ENCODE measurements at places on chromosomes 3 and 15.

- peak; percentile 64 for DNase-seq
Observed at GRCh38 chr3:9779721-9780457, 10.1 kb upstream of the CAMK1 start.

DNA sequence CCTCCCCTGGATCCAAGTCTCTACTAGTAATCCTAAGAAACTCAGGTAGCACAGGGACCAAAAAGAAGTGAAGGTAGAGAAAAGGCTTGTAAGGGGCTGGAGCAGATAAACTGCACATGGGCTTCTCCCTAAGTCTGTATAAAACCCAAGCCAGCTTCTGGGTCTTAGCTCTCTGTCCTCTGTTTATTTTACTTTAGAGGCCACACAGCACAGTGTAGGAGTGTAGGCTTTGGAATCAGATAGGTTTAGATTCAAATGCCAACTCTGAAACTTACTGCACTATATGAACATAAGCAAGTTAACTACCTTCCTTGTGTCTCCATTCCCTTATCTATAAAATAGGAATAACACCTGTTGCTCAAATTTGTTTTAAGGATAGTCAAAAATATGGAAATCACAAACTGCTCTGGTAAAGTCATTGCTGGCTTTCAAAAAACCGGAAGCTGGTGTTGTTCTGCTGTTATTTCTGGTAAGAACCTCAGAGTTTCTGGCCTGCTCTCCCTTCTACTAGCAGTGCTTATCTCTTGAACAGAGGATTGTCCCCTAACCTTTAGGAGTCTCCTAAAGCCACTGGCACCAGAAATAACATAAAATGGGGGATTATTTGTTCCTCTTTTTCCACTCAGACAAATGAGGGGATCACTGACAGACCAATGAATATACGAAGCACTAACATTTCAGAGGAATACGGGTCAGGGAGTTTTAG is 33.8 kb downstream of the PIK3R4 start:
- no peak for DNase-seq

GRCh38 chr3:158794936-158795518 is 6.8 kb upstream of the MFSD1 start:
- no peak for DNase-seq

DNA sequence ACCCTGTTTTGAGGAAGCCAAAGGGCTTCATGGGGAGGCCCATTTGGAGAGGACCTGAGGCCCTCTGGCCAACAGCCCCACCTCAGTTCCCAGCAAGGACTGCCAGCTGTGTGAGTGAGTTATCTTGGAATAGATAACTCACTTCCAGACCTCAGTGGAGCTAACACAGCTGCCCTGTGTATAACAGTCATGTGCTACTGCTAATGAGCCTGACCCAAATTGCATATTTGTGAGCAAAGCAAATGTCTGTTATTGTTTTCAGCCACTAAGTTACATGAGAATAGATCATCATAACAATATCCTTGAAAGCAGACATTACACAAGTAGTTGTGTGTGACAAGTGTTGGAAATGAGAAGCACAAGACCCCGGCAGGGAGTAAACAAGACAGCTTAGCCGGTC is 355.8 kb downstream of the MCTP2 start:
- DNase-seq = no peak

GRCh38 chr3:51268132-51268531 is 117.0 kb upstream of the MANF start:
- DNase-seq = no peak

DNA sequence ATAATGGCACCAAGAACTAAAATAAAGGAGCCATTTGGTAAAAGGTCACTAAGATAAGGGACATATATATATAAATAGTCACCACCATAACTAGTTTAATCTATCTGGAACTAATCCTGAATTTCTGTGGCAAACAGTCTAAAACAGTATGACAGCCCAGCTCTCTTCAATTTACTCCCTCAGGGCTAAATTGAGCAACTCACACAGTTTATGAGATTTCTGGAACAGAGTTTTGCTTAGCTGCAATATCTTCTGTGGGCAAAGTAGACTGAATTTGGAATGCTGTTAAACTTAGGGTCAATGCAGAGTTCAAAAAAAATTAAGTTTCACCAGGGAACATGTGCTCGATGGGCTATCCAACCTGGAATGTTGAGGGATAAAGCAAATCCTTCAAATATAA is 70.1 kb upstream of the VEPH1 start:
- DNase-seq = no peak

- no peak for DNase-seq
Observed at GRCh38 chr15:76972389-76973361, 22.3 kb upstream of the PSTPIP1 start.

DNA sequence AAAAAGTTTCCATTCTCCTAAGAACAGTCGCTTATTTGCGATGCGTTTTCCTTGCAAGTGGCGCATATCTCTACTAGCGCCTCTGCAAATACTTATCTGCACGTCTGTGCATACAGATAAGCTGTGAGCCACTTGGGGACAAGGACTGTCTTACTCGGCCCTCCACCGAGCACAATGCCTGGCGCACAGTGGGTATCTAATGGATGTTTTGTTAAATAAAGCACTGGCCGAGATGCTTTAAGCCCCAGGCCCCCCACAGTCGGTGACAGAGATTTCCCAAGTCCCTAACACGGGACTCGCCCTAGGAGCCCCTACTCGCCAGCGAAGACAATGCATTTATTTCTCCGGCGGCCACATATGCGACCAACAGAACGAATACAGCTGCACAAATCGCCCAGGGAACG is 503 bp downstream of the HLTF start:
- DNase-seq = no peak

- peak; percentile 51 for DNase-seq
Observed at GRCh38 chr3:71724584-71725270, 475 bp downstream of the EIF4E3 start.

DNA sequence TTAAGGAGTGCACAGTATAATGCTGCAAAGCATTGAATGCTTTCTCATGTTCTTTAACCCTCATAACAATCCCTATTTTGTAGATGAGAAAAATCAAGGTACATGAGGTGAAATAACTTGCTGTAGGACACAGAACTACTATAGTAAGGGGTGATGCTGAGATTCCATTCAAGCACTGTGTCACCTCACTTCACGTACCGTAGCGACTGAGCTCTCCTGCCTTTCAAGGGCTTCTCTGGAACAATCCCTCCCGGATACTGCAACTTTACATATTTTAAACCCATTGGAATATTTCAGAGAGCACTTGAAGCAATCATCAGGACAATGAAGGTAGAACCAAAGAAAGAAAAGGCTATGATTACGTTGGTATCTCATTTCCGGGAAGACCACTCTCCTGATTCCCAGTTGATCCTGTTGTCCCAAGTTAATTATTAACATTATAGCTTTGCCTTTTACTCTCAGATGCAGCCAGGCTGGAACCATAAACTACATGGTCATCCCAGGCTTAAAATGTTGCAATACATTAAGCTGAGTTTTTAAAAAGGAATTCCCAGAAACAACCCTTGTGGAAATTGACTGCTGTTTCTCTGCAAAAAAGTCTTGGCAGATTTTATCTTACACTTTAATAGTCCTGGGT is 252.2 kb upstream of the IGF1R start:
- DNase-seq = no peak

DNA sequence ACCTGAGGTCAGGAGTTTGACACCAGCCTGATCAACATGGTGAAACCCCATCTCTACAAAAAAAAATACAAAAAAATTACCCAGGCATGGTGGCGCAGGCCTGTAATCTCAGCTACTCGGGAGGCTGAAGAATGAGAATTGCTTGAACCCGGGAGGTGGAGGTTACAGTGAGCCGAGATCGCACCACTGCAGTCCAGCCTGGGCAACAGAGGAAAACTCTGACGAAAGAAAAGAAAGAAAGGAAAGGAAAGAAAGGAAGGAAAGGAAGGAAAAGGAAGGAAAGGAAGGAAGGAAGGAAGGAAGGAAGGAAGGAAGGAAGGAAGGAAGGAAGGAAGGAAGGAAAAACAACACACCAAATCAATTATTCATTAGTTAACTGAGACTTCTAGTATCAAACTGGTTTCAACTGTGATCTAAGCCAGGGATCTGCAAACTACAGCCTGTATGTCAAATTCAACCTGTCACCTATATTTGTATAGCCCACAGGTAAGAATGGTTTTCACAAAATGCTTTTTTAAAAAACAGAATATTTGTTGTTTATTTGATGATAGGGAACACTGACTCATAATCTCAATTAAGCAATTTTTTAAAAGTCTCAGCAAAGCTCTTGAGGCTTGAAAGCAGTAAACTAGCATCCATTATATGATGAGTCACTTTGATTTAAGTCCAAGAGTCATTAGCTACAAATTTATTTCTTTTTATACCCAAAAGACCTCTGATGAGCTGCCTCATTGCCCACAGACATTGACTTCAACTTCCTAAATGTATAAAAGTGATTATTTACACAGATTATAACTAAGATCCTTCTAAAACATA is 127.6 kb downstream of the TBL1XR1 start:
- DNase-seq = no peak

- no peak for DNase-seq
Observed at GRCh38 chr3:107285197-107285596, 92.0 kb upstream of the CCDC54 start.

GRCh38 chr3:35746492-35746891 is 107.2 kb downstream of the ARPP21 start:
- no peak for DNase-seq

DNA sequence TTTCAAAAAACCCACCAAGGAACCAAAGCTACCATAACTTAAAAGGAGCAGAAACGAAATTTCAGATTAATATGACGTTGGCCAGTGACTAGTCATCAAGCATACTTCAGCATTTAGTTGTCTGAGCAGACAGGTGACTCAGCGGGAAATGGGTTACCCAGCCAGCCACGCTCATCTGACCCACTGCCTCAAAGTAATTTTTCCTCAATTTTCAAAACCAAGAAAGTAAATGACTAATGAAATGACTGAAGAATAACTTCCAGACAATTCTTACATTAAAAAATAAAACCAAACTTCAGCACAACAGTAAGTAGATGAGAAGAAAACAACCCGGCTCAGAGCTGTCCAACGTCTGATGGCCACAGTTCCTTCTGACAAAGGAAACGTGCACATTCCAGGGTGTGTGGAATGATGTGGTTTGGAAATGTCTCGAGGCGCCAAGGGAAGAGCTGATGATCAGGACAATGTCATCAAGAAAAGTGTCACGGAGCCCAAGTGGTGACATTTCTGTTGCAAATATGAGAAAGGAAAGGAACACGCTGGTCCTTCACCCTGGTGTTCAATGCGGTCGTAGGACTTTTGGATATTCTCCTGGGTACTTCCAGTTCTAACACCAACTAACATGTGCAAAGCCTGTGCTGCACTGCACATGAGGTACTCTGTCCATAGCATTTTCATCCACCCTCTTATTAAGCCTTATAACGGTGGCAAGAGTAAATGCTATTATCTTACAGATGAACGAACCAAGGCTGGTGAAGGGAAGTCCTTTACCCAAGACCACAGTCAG is 79.1 kb downstream of the FOXP1 start:
- peak; percentile 48 for DNase-seq

GRCh38 chr3:71584394-71585011 is 975 bp upstream of the FOXP1 start:
- peak; percentile 75 for DNase-seq

DNA sequence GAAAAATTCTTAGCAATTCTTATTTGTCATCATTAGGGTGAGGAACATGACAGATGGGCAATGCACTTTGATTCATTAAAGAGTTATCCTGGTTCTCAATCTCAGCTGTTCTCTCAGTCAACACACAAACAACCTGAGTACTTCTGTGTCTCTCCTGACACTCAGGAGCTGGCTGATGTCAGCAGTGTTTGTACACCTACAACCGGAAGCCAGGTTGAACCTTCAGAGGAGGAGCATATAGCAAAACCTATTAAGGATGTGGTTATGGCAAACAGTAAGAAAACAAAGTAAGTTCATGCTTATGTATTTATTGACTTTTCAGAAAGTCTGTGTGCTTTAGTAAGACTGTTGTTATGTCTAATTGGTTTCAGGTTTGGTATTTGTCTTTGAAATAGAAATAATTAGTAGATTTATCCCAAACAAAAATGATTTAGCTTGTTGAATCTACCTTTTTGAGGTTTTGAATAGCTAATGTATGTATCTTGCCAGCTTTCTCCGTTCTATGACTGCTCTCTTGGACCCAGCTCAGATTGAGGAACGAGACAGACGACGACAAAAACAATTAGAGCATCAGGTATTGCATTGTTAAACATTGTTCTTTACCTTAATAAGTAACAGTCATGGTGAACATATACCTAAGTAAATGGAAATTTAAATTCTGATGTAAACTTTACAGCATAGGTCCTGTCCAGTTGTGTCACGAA is 36.6 kb downstream of the CCDC66 start:
- DNase-seq = no peak

- no peak for DNase-seq
Observed at GRCh38 chr3:133461291-133461690, 61.4 kb downstream of the BFSP2 start.

DNA sequence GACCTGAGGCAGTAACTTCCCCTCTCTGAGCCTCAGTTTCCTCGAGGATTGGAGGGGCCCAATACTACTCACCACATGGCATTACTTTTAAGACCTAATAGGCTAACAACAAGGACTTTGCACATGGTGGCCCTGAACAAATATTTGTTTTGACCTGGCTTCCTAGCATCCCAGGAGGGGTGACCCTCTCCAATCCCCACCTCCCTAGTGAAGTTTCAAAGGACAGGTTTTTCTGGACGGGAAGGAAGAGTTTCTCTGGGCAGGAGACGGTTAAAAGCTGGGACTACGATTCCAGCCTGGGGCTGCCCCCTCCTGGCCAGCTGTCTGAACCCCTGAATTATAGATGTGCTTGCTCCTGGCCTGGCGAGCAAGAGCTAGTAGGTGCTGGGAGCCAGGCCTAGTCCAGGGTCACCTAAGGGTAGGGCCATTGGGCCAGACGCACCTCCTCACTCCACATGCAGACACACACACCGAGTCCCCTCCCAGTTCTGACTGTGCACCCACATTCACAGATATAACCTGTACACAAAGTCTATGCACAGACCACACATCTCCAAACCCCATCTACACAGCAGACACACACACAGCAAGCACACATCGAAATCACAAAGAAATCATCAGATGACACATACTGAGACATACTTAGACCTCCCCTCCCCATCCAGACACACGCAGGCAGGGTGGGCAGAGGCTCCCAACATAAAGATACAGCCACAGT is 2.7 kb upstream of the ISL2 start:
- DNase-seq = no peak

GRCh38 chr3:115040673-115041286 is 106.3 kb downstream of the ZBTB20 start:
- DNase-seq = peak; percentile 39

- DNase-seq = no peak
Observed at GRCh38 chr3:171349392-171349791, 110.8 kb downstream of the TNIK start.

GRCh38 chr3:24025805-24026204 is 80.7 kb downstream of the NR1D2 start:
- DNase-seq = no peak

DNA sequence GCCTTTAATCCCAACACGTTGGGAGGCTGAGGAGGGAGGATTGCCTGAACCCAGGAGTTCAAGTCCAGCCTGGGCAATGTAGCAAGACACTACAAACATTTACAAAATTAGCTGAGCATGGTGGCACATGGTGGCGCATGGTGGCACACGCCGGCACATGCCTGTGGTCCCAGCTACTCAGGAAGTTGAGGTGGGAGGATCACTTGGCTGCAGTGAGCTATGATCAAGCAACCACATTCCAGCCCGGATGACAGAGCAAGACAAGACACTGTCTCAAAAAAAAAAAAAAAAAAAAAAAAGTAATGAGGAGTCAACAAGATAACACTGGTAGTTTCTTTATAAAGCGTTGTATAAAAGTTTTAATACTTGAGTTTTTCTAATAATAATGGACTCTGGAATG is 10.1 kb downstream of the FEZF2 start:
- DNase-seq = no peak

- no peak for DNase-seq
Observed at GRCh38 chr3:124007186-124007585, 15.3 kb upstream of the ROPN1 start.

- DNase-seq = no peak
Observed at GRCh38 chr3:14861446-14862302, 42.9 kb downstream of the FGD5 start.
